ENCODE measurements at places on chromosomes 3 and 15. TPM values are rescaled to one million over a fixed set of nuclear protein-coding genes. Genes with fewer than 3 reads are reported as not detected.

The CCDC14 gene
- total RNA-seq: 28.6 TPM

The LMAN1L gene
- 1.6 TPM for total RNA-seq

The SPSB4 gene
- total RNA-seq: not detected

DNA sequence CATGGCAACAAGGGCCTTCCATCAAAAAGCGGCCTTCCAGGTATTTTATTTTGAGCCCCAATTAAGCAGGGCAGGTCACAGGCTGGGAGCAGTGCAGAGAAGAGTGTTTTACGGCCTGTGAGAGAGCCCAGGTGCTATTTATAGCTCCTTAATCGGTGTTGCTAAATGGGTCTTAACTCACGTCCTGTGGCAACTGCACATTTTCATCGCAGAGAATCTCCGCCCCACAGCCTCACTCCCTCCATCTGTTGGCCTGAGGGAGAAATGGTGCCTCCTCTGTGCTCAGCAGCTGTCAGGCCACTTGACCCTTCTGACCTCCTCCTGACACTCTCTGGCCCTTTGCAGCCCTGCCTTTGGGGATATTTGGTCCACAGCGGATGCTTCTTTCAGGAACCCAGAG, 58.6 kb downstream of the SPSB4 start:
- DNase-seq: no peak

DNA sequence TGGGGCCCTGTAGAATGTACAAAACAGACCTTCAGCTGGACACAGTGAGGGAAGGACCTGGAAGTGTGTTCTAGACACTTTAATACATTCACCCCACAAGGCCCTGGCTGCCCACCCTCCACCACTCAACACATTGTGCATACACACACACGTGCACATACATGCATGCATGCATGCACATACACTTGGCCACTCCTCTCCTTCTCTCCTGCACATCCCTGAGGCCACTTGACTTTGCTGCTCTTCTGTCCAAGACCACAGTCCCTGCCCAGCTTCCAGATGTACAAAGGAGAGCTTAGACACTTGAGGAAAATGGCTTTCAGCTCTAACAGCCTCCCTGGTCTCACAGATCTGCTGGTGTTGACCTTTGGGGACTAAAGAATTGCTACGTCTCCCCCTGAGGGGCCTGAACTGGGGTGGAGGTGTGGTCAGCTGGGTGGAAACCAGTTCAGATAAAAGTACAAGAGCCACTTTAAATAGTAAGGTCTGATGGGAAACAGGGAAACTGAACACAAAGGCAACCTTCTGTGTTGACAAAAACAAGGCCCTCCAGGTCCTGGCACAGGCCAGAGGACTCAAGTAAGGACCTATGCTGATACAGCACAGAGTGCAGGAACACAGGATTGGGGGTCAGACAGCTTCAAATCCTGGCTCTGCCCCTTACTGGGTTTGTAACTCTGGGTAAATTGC, 24.8 kb upstream of the NOX5 start:
- no peak for DNase-seq

DNA sequence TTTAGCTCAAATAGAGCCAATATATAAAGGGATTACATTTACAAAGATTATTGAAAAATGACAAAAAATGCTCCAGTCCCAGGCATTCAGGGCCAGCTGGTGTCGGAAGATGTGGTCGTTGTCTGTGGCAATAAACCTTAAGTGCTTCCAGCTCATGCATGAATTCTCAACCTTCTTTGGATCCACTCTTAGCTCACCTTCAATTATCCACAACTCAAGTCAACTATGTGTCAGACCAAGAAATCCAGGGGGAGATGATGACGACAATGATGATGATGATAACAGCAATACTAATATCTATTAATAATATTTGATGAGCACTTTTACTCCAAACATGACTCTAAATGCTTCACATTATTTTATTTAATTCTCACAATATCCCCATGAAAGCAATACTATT, 53.6 kb upstream of the PXYLP1 start:
- DNase-seq: no peak

GRCh38 chr3:53938645-53939044, 47.0 kb upstream of the SELENOK start:
- peak; percentile 7 for DNase-seq

- peak; percentile 5 for DNase-seq
These were observed 54.4 kb upstream of the EHHADH start for GRCh38 chr3:185308126-185308754.

- no peak for DNase-seq
These were observed 39.2 kb upstream of the BCL2A1 start for GRCh38 chr15:80010131-80010673.

- no peak for DNase-seq
These were observed 8.0 kb downstream of the HEMK1 start for GRCh38 chr3:50577348-50577747.
